ENCODE measurements at places on chromosomes 6 and 20. TPM values are rescaled to one million over a fixed set of nuclear protein-coding genes. Genes with fewer than 3 reads are reported as not detected.

DNA sequence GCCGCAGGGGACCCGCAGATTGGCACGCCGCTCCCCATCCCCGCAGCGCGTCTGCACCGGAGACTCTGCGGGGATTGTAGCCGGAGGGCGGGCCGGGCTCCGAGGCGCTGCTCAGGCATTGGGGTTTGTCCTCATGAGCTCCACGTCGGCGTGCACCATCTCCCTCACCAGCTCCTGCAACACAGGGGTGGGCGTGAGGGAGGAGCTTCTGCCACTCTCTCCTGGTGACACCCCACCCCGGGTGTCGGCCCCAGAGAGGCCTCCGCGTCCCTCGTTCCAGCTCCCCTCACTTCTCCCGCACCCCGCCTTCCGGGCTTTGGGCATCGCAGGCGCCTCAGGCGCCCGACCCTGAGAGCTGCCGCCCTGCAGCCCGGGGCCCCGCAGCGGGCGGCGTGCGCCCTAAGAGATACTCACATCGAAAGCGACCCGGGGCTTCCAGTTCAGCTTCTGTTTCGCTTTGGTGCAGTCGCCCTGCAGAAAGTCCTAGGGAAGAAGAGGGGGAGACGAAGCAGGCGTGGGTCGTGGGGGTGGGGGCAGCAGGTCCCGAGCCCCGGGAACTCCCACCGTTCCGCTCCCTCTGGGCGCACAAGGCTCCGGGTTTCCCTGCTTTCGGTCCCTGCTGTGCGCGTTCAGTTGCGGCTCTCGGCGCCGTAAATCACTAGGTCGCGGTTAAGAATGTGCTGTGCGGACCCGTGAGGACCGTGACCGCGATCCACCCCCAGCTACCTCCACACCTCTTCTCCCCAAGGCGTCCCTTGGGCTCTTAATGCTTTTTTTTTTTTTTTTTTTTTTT lies 14.5 kb downstream of the FOXC1 start:
- no peak for DNase-seq

- no peak for DNase-seq
These were observed 111.3 kb downstream of the UBE3D start for GRCh38 chr6:82954356-82954755.

- no peak for DNase-seq
These were observed 15.0 kb upstream of the DTNBP1 start for GRCh38 chr6:15677822-15678221.

DNA sequence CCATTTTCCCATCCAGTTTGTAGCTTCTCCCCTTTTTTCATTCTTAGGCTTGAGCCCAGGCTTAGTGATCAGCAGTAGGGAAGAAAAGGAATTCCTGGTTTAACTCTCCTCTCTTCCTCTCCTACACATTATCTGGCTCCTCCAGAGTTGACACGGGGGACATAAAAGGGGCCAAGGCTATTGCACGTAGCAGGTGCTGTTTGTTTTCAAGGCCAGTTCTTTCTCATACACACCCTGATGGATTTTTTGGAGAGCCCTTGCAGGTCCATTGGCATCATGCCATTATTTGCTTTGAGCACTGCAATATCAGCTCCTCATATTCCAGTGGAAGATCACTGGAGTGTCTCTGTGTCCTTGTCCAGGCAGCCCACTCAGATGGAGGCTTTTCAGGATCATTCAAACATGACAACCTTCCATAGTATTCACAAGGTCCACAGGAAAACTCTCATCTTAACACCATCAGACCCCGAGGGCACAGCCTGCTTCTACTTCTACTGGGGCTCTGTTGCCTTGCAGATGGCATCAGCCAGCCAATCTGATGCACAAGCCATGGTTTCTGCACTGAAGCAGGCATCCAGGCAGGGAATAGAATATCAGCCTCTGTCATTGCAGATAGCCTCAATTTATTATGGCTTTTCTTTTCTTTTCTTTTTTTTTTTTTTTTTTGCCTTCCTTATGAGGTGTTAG lies 18.8 kb downstream of the PLCB4 start:
- no peak for DNase-seq

GRCh38 chr20:17594443-17594842 lies 24.6 kb downstream of the DSTN start:
- no peak for DNase-seq

GRCh38 chr6:93823489-93823888 lies 404.1 kb upstream of the EPHA7 start:
- DNase-seq: no peak

- DNase-seq: no peak
These were observed 813.7 kb downstream of the KIF16B start for GRCh38 chr20:15759594-15759993.

GRCh38 chr20:5020760-5021159 lies 19.4 kb upstream of the SLC23A2 start:
- no peak for DNase-seq

- DNase-seq: no peak
These were observed 269.9 kb upstream of the AGPAT4 start for GRCh38 chr6:161543684-161544309.

SYNDIG1 gene
- not detected for total RNA-seq

CYP21A2 gene
- total RNA-seq: not detected
